Brain microvascular endothelial cell (primary cell): ENCODE measurements at places on chromosomes 12 and 14.

GRCh38 chr12:13128291-13128965, 25.0 kb upstream of the GSG1 start:
- no peak for DNase-seq

DNA sequence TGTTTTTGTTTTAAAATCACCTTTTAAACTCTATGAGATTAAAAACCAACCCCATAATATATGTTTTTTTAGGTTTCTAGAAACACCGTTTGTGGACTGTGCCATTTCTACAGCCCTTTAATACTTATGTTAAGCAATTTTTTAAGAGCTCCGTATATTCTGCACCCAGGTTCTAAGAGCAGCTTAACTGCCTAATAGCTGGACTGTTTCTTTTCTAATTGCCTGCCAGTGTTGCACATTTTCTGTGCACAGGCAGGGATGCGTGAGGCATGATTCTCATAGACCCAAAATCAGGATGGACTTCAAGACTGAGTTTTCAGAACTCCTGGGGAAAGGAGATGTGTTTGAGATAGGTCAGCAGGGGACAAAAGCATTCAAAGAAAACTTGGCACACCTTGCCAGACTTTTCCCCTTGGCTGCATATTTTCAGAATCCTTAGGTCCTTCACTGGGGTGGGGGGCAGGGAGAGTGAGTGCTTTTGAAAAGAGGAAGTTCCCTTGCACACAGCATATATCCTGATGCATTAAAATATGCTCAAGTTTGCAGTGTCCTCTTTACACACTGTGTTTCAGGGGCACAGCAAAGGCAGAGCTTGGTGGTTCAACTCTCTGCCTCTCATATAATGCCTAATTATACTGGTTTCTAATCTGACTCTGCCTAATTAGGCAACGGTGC, 27.9 kb downstream of the TMEM30B start:
- no peak for DNase-seq

GRCh38 chr14:43249116-43249515, 1258.0 kb downstream of the FSCB start:
- no peak for DNase-seq

DNA sequence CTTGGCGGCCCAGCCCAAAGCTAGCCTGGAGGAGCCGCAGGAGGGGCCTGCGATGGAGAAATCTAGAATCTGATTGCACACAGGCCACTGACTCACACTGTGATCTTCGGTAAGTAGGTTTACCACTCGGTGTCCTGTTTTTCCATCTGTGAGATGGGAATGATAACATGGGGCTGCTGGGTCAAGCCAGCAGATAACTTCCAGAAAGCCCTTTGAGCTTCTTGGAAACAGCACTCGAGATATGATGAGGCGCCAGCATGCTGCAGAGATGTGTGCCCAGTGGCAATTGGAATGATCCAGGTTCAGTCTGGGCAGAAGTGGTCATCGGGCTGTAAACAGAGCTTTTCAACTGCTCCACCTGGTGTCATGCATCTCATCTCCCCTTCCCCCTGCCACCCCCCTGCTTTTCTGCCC, 771.3 kb upstream of the TBX3 start:
- DNase-seq: no peak

- peak; percentile 35 for DNase-seq
Observed at GRCh38 chr14:34981743-34982420, 910 bp upstream of the SRP54 start.

- DNase-seq: no peak
Observed at GRCh38 chr12:121218588-121219352, 8.8 kb downstream of the P2RX4 start.

GRCh38 chr12:5201554-5202218, 158.0 kb downstream of the KCNA5 start:
- DNase-seq: no peak

- DNase-seq: no peak
Observed at GRCh38 chr14:88143810-88144209, 138.9 kb downstream of the GPR65 start.

- no peak for DNase-seq
Observed at GRCh38 chr14:26427097-26427496, 170.7 kb downstream of the NOVA1 start.

DNA sequence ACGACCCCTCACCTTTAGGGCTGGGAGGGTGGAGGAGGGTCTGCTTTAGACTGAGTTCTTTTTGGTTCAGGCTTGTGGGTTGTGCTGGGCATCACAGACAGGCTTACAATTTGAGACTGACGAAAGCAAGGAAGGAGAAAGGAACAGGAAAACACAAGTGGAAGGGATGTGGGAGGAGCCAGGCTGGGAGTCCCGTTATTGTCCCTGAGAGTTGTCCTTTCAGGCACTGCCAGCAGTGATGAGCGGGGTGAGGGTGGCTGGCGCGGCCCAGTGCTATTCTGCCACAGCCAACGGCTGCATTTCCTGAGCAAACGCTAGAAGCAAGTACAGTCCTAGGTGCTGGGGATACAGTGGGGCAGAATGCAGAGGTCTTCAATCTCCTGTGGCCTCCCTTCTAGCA, 29.2 kb upstream of the TSPAN9 start:
- no peak for DNase-seq
